Stimulated activated CD4-positive, alpha-beta T cell treated with anti-CD3 and anti-CD28 coated beads, Interleukin-15, amount 100 ng/mL, for 48 hours (primary cell): ENCODE measurements at places on chromosomes 11 and 22.

GRCh38 chr11:126528075-126528474 is 172.6 kb downstream of the ST3GAL4 start:
- DNase-seq = no peak

DNA sequence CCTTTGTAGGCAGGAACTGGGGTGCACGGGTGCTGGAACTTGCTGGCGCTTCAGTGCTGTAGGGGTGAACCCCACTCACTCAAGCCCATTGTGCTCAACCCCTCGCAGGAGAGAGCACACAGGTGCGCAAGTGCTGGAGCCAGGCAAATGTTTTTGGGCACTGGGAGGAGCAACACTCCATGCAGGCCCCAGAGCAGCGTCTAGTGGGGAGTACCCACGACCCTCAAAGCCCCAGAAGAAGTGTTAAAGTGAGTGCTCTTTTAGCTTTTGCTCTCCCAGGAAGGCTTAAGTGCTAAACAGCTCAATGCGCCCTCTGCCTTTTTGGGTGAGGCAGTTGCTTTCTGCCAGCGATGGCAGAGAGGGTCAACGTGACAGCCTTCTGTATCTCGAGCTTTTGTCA is 282.2 kb upstream of the ARHGAP42 start:
- DNase-seq = no peak

- no peak for DNase-seq
These were observed 553.6 kb downstream of the BUD13 start for GRCh38 chr11:116219171-116219635.

DNA sequence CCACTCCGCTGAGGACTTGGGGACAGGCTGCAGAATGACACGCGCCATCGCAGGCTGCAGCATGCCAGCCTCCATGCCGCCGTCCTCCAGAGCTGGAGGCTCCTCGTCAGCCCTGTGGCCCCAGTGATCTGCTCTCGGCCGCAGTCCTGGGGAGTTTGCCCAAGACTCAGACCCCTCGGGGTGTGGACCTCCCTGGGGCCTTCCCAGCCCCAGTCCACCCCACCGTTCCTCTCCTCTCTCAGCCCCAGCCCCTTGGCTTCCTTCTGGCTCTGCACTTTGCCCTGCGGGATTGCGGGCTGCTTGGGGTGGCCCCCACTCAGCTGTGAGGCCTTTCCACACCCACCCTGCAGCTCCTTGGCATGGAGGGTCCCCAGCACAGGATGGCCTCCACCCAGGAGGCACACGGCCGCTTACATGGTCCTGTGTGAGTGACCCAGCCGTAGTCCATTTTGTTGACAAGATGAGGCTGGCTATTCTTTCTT is 414.9 kb downstream of the TBC1D22A start:
- DNase-seq = no peak

- no peak for DNase-seq
These were observed 379.3 kb downstream of the INSC start for GRCh38 chr11:15493921-15494620.

GRCh38 chr11:94968334-94968958 is 4.9 kb downstream of the CWC15 start:
- DNase-seq = no peak

- DNase-seq = no peak
These were observed 196.3 kb upstream of the CADM1 start for GRCh38 chr11:115700496-115700895.
